ENCODE measurements at places on chromosomes 1 and 21.

DNA sequence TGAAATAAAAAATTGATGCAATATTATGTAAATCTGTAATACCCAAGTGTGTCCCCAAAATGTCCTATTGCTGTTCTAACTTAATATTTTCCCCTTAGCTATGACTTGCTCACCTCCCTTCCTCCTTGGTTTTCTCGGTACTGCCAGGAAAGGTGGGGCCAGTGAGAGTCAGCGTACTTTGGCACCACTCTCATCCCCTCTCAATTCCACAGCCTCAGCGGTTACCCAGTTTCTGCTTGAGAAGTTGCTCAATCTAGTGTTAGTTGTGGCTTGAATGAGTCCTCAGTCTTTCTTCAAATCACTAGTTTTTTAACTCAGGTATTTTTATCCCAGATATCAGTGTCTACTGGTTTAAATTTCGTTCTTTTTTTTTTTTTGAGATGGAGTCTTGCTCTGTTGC lies 32.3 kb downstream of the BCAS2 start:
- no peak for DNase-seq

DNA sequence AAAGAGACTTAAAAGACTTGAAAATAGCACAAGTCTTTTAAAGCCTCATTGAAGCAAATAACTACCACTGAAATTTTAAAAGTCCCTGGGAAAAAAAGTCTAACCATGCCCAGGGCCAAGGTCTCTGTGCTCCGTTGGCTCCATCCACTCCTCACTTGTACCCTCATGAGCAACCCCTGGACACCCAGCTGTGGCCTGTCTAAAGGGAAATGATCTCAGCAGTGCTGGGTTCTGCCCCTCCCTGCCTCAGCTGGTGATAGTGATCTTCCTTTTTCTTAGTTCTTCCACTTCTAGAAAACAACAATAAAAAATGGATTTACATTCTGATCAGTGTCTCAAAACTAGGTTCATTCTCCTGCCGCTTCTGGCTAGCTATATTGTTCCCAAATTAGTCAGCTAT lies 423.5 kb upstream of the ADAMTS5 start:
- no peak for DNase-seq

DNA sequence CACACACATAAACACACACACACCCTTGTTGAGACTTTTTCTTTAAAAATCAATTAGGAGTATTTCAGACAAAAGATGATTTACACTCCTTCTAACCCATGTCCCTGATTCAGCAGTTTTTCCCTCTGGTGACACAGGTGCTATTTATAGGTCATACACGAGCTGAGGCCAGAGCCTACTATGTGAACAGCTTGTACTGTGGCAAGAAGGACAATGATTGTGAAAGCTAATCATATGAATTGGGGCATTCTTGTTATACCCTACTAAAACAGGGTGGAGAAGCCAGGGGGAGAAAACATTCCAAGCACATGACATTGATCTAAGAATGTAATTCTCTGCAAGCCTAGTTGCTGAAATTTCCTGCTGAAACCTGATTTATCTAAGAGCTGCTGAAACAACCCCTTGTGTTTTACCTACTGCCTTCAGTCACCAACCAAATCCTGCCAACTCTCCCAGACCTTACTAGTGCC lies 60.3 kb downstream of the XCL1 start:
- DNase-seq: peak; percentile 28

GRCh38 chr1:187787736-187788135 lies 959.0 kb downstream of the PLA2G4A start:
- no peak for DNase-seq

GRCh38 chr1:86052948-86053698 lies 103.4 kb downstream of the COL24A1 start:
- no peak for DNase-seq

- no peak for DNase-seq
Measured at GRCh38 chr1:3115275-3116149, 46.5 kb downstream of the PRDM16 start.

- DNase-seq: no peak
Measured at GRCh38 chr1:31759298-31760023, 4.7 kb downstream of the ADGRB2 start.

GRCh38 chr1:205505076-205505729 lies 734 bp downstream of the CDK18 start:
- DNase-seq: no peak

- no peak for DNase-seq
Measured at GRCh38 chr1:86018283-86018923, 138.2 kb downstream of the COL24A1 start.

- no peak for DNase-seq
Measured at GRCh38 chr1:14140831-14141401, 440.9 kb downstream of the PRDM2 start.

DNA sequence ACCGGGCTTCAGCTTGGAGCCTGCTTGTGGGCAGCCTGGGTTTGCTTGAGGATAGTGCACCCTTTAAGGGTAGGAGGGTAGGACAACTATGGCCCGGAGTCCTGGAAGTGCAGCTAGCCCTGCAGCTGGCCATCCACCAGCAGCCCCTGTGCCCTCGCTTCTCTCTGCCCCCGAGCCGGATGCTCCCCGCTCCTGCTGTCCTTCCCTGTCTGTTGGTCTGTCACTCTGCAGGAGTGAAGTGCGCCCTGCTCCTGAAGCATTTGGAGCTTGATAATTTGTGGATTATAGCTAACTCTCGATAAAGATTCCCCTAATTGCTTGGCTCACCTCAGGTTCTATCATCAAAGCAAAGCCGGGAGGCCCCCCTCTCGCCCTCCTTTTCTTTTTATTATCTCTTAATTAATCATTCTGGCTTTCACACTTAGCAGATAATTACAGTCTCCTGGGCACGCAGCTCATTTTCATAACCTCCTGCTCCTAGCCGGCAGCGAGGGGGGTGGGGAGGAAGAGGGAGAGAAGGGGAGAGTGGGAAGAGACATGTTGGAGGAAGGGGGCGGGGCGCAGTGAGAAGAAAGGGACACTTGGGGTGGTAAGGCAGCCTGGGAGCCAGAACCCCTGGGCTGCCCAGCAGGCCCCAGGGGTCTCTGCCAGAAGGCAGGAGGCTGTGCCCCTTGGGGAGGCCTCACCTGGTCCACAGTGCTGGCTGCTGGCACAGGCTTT lies 14.4 kb downstream of the KIRREL1 start:
- no peak for DNase-seq

DNA sequence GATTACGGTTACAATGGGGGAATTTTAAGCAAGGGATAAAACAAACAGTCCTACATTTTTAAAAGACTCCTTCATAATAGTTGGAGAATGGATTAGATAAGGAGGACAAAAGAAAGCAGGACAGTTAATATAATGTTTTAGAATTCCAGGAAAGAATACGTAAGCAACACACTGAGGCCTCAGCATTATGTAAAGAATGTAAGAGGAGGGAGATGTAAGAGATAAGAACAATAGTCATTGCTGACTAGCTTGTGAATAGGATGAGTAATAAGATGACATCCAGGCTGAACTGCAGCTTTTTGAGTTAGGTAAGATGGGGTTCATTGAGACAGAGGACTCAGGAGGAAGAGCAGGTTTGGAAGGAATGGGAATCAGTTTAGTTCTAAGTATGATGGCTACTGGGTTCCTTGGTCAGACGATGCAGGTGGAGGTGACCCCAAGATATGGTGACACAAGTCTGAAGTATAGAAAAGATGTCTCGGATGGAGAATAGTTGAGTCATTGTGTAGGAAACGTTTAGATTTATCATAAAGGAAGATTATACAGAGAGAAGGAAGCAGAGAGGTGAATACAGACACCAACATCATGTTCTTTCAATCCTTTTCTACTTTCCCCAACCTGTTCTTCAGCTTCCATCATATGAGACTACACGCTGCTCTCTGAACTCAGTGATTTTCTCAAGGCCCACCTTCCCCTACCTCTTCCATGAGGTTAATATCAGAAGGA lies 372.8 kb downstream of the PTBP2 start:
- peak; percentile 5 for DNase-seq

- DNase-seq: no peak
Measured at GRCh38 chr1:202106340-202107254, 16.1 kb upstream of the GPR37L1 start.

- peak; percentile 31 for DNase-seq
Measured at GRCh38 chr1:222095606-222096475, 354.0 kb upstream of the DUSP10 start.

DNA sequence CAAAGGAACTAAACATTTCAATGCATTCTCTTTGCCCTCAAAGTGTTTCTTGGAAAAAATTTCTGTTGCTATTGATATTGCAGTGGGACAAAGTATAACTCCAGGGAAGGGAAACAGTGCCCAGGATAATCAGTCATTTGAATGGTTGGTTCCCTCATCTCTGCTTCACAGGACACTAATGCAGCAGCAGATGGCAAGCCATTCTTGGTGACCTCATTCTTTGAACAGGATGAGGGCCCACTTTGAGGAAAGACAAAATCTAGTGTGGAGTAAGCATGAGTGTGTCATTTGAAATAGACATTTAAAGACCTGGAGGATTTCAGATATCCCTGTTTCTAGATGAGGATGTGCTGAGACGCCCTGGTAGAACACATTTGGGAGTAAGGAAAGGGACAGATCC lies 32.3 kb downstream of the CHRM3 start:
- no peak for DNase-seq

DNA sequence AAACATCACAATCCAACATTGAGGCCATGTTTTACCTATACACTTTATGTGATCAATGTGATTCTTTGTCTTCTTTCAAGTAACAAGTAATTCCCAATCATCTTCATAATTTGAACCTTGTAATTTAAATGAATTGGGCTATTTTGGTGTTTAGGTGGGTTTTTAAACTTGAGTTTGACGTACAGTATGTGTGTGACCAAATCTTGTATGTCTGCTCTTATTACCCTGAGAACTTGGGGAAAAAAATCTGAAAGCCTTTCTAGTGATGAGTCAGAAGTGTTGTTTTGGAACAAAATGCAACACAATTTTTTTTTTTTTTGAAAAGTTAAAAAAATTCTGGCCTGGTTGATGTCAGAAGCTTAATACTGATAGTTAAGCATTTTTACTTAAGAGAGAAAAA lies 68.5 kb downstream of the HHAT start:
- DNase-seq: no peak

GRCh38 chr1:206012086-206012859 lies 9.1 kb upstream of the RAB7B start:
- DNase-seq: no peak

DNA sequence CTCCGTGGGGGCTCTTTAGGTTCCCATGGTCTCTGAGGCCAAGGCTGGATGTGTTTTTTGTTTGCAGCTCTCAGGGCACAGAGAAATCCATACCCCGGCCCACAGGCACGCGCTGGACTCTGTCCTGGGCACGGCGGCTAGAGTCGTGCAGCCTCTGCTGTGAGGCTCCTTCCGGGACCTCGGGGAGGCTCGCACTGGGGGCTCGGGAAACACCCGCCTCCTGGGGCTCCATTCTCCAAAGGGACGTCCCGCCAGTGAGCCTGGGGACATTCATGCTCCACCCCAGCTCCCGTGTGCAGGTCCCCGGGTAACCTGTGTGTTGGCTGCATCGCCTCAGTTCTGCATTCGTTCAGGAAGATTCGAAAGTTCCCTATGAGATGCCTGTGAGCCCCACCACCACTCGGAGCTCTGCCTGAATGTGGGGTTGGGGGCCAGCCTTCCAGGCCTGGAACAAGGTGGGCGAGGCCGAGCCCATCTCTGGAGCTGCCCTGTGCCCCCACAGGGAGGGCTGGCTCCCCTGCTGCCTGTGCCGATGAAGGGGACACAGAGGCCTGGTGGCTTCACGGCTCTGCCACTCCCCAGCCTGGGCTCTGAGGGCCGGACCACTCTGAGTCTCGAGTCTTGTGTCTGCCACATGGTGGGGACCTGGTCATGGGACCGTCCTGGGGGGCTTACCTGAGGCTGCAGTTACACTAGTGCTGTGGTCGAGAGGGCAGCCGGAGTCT lies 182.0 kb upstream of the ARHGEF16 start:
- DNase-seq: no peak

- no peak for DNase-seq
Measured at GRCh38 chr1:247421074-247421473, 5.1 kb downstream of the NLRP3 start.

- DNase-seq: peak; percentile 52
Measured at GRCh38 chr21:35234725-35235124, 185.6 kb upstream of the RUNX1 start.

DNA sequence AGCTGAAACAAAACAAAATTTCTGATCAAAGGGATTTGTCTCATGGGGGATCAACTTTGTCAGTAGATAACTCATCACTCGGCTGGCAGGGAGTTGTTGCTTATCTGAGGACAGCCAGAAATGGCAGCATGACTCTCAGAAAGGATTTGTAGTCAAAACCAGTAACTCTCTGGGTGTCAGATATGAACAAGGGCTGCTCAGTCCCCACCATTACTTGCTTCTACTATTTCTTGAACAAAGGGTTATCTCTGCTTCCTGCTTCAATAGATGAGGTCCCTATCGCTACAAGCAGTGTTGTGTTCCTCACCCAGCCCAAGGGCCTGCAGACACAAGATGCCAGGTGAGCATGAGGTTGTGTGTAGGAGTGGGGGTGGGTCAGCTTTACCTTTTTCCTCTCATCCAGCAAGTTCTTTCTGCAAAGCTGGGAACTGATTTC lies 116.2 kb downstream of the PTBP2 start:
- no peak for DNase-seq

DNA sequence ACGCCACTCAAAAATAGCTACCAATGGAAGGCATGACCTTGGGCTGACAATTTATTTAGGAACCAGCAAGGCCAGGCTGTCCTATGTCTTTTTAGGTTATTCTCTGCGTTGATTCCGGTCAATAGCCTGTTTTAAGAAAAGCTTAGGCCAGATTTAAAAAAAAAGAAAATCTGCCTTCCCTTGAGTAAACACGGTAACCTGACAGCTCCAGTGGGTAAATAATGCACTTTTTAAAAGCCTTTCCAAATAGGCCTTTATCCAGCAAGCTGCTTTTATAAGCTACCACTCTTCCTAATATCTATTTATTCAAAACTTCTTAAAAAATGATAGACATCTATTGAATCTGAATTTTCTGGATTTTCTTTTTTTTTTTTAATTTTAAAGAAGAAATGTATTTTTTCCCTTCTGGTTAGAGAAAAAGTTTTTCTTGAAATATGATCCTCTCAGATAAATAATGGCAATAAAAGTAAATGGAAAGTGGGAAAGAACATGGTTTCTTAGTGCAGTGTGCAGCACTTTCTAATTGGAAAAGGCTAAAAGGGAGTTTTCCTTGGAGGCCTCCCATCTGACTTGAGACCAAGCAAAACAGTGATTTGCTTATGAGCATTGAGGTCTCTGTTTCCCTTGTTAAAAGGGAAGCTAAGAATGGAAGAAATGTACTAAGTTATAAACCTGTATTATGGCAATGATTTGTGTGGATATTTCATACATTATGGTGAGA lies 281.0 kb upstream of the RUNX1 start:
- no peak for DNase-seq

DNA sequence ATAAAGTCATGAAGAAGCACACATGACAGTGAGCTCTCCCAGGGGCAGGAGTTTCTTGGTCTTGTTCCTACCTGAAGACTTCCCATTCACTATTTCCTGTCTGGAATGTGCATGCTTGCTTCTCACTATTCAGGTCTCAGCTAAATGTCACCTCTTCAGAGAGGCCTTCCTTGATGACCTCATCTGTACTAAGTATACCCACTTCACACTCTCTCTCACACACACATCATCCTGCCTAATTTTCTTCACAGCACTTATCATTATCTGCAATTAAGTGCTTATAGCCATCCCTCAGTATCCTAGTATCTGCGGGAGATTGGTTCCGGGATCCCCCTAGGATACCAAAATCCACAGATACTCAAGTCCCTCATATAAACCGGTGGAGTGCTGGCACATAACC lies 146.4 kb upstream of the IVNS1ABP start:
- DNase-seq: no peak
